Retina (tissue), 1 donor: ENCODE measurements at places on chromosomes 16 and 17.

- peak; percentile 68 for DNase-seq
Observed at GRCh38 chr17:37373530-37374159, 2.1 kb upstream of the C17orf78 start.

DNA sequence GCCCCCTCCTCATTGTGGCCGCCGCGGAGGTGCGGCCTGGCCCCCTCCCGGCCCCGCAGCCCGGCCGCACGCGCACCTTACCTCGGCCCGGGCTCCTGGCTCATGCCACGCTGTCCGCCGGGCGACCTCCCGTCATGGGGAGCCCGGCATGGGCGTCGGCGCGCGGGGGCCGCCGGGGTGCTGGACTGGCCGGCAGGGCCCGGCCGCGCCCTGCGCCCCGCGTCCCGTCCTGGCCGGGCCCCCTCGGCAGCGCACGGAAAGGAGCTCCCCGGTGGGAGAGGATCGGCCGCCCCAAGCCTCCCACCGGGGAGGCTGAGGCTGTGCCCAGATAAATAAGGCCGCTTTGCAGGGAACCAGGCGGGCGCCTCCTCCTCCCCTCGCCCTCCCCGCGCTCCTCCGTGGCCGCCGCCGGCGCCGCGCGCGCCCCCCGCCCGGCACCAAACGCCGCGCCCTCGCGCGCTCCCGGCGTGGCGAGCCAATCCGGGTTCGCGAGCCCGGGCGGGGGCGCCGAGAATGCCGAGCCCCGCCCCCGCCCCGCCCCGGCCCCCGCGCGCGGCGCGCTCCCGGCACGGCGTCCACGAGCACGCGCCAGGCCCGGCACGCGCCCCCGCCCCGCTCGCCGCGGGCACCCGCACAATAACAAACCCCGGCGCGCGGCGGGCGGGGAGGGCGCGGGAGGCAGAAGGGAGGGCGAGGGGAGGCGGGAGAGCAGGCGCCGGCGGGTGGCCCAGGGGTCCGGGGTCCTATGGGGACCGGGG, at the start of gene FBXL16:
Gene FBXL16 (minus strand): TSS at position 371 of the 758 bp plus-strand sequence. CDS start 8,396 bp downstream, outside the sequence.
- no peak for DNase-seq

DNA sequence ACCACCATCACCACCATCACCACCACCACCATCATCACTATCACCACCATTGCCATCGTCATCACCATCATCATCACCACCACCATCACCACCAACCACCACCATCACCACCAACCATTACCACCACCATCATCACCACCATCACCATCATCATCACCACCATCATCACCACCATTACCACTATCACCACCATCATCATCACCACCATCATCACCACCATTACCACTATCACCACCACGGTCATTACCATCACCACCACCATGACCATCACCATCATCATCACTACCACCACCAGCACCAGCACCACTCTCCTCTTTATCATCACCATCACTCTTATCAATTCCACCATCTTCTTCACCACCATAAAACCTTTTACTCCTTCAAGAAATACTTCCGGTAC, 1.1 kb upstream of the TMEM114 start:
- DNase-seq, result no peak

GRCh38 chr16:2584729-2585650, 47.2 kb downstream of the PDPK1 start:
- DNase-seq, result no peak

DNA sequence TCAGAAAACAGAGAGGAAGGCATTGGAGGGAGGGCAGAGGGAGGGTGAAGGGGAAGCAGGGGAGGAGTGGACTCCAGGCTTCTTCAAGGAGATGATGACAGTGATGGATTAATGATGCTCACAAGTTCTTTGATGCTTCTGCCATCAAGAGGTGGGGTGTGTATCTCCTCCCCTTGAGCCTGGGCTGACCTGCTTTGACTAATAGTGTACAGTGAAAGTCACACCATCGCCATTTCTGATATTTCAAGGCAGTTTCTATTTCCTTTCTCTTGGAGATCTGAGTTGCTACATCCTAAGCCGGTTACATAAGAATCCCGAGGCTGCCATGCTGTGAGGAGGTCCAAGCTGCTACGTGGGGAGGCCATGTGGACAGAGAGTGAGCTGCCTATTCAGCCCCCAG, 312.5 kb downstream of the MAF start:
- DNase-seq, result no peak

- DNase-seq, result no peak
Observed at GRCh38 chr17:50221266-50221863, 19.9 kb upstream of the COL1A1 start.

GRCh38 chr17:80105762-80106161, 4.4 kb downstream of the GAA start:
- DNase-seq, result peak; percentile 54

- peak; percentile 21 for DNase-seq
Observed at GRCh38 chr16:49593424-49594040, 219.9 kb downstream of the C16orf78 start.

- no peak for DNase-seq
Observed at GRCh38 chr17:76446449-76447231, 6.3 kb downstream of the UBE2O start.

DNA sequence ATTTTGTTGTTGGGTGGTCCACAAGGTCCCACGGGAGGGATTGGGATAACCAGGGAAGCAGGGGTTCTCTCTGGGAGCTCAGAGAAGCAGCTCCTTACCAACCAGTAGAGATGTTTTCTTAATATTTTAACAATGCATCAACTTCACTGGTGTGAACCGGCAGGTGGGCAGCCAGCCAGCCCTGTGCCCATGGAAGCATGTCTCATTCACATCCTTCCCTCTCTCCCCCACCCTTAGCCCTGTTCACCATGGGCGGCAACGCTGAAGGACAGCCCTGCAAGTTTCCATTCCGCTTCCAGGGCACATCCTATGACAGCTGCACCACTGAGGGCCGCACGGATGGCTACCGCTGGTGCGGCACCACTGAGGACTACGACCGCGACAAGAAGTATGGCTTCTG, 9.3 kb downstream of the MMP2 start:
- DNase-seq, result no peak

- DNase-seq, result no peak
Observed at GRCh38 chr17:6577686-6578263, 21.4 kb upstream of the PITPNM3 start.

DNA sequence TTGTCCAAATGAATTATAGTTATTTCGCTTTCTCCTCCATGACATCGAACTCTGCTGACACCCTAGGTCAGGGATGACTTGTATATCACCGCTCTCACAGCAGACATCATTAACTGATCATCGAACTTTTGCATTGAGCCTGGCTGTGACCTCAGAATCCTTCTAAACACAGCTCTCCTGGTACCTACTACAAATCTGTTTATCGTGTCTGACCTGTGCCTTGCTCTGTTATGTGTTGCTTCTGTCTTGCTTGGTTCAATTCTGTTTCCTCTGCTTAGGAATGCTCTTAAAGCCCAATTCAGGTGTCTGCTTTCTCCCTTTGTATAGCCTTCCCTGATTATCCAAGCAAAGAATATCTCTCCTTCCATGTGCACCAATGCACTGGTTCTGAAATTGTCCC, 78.3 kb downstream of the CYLD start:
- no peak for DNase-seq

DNA sequence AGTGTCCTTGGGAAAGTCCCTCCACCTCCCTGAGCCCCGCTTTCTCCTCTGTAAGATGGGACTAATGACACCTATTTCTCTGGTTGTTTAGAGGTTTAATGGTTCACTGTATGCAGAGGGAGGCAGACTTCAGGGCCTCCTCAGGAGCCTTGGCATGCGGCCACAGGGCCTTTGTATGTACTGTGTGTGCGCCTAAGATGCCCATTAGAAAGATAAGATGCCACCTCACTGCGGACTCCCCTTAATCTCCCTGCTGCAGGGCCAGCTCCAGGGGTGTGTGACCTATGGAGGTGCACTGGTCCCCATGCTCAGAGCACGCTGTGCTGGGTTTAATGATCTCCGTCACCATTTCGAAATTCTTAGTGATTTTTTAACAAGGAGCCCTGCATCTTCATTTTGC, 59.3 kb downstream of the TMEM235 start:
- DNase-seq, result no peak

DNA sequence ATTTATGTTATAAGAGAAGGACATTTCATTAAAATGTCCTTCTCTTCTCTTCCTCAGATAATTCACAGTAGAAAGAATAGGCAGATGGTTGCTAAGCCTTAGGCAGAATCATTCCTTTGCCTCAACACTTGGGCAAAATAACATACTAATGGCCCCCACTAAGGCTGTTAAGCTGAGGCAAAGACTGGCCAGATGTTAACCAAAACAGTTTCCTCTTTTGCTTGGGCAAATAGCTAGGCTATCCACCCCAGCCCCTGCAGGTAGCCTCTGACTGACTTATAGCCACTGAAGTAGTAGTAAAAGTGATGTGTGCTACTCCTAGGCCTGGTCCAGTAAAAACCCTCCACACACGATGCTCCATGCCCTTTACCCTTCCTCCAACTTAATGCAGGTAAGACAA, 55.2 kb downstream of the SPAG9 start:
- no peak for DNase-seq

GRCh38 chr17:79925242-79925957, 86.2 kb upstream of the CBX4 start:
- no peak for DNase-seq

DNA sequence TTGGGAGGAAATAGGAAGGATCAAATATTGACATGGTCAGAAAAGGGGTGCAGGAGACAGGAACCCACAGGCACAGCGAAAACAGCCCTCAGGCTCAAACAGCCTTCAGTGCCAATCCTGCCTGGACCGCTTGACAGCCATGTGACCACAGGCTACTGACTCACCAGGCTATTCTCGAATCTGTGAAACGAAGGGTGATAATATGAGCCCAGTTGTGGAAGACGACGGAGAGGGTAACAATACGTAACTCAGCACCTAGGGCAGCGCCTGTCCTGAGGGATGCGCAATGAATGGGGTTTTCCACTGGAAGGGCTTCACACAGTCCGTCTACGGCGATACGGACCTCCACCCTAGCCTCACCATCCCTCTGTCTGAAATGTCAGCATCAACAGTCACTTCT, 117.3 kb upstream of the RCVRN start:
- no peak for DNase-seq
